Dorsolateral prefrontal cortex (tissue), 122 donors: ENCODE measurements at places on chromosomes 6 and 20. TPM values are rescaled to one million over a fixed set of nuclear protein-coding genes. Genes with fewer than 3 reads are reported as not detected.

The CST5 gene
- total RNA-seq = not detected

DNA sequence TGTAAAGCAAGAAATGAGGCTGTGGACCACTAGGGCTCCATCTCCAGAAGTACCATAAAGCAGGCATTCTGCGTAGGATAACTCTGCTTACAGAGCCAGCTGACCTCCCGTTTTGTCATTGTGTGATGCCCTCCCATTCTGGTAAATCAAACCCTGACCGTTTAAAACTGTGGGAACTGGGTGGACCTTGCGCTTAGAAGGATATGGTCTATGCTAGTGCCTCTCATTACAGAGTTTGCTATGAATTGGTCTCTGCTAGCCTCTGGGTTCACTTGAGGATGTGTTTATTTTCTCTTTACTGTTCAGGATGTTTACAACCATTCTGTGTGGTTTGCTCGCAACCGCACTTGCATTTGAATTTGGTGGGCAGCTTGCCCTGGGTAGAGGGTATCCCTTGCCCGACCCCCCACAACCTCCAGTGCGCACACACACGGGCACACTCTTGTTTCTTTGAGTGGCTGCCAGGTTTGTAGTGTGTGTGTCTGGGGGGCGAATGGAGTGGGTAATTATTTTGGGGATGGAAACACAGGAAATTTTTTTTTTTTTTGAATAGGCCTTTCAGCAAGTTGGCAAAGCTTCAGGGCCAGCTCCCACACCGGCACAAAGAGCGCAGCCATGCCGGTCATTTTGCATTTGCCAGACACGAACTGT lies 198.3 kb downstream of the JARID2 start:
- no peak for DNase-seq

GRCh38 chr6:128395188-128395587 lies 125.2 kb downstream of the PTPRK start:
- DNase-seq = no peak

GRCh38 chr6:132932588-132932987 lies 118.2 kb downstream of the RPS12 start:
- DNase-seq = no peak

DNA sequence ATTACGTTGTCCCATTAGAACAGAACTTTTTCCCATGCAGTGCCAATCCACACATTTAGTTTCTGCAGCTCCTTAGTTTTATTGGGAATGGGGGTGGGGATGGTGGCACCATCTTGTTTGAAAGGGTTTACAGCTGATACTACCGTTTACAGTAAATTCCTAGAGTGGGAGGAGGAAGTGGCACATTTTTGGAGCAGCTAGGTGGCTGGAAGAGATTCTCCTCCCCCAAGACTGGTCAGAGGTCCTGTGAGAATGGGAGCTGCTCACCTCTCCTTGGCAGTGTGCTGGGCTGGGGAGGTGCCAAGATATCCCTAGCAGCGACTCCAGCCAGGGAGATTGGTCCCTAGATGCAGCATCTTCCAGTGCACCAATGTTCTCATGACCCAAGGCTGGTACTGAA lies 12.4 kb upstream of the CCN6 start:
- DNase-seq = no peak

- DNase-seq = no peak
Observed at GRCh38 chr6:8879334-8879733, 444.0 kb upstream of the SLC35B3 start.

DNA sequence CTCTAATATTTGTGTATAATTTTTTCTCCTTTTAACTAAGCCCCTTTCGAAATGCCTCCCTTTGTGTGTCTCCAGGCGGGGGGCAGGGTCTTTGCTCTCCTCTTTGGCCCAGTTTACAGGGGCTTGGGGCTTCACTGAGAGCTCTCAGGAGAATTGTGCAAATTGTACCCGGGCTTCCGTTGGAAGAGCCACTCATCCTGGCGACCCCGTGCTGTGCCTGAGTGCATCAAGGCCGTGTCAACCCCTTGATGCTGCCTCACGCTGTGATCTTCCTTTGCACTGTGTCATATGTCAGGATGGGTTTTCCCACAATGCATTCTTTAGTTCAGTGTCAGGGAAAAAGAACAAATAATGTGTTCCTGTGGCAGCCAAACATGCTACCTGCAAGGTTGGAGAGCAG lies 118.0 kb upstream of the POU3F2 start:
- DNase-seq = no peak

DNA sequence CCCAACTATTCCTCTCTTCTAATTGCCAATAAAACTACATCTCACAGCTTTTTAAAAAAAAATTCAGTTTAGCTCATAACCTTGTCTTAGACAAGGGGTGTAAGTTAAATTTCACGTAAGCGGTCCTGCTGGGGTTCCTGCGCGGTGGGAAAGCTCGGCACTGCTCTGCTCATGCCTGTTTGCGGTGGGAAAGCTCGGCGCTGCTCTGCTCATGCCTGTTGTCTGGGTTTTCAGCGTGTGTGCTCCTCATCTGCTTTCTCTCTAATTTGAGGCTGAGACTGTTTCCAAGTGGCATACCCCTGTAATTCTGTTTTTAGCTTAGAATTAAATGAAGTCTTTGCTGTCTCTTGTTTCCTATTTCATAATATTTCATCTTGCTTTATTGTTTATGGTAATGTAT lies 18.6 kb downstream of the ARID1B start:
- no peak for DNase-seq

GRCh38 chr20:492159-492558 lies 29.8 kb upstream of the TBC1D20 start:
- no peak for DNase-seq

The OR2J3 gene
- total RNA-seq = not detected

DNA sequence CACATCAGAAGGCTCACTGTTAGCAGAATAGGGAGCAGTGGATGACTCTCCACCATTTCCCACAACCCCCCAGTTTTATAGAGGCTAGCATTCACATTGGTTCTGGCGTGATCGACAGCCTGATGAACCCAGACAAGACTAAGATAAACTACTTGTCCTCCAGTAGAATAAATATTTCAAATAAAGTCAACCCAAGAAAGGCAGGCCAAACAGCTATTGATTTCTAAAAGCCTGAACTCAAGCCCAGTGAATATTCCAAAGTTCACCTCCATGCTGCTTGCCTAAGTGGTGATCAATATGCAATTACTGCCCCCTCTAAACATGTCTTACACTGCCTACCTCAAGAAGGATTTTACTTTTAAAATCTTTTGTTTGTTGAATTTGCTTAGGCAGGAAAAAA lies 104.5 kb downstream of the CTNNBL1 start:
- DNase-seq = no peak

DNA sequence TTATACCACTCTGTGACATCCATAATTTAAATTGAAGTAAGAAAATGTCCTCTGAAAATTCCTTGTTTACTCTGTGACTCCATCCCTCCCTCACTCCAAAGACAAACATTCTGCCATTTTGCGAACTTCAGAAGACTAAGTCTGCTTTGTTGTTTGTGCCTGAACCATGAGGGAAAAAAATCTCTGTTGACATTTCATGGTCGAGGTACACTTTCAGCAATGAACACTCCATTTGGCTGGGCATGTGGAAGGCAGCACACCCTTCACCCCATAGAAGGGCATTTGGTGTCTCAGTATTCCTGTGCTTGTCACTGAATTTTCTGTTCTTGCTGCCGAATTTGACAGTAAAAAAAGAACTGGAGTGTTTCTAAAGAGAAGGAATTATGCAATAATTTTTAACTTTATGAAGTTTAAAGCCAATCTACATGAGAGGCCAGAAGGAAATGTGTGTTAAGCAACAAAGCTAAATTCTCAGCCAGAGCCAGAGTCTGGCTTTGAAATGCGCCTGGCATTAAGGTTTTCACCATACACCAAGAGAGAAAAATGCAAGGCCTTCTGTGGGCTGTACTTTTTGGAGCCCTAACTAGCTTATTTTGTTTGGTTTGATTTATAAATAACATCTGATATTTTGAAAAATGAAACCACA lies 4.7 kb upstream of the PBOV1 start:
- no peak for DNase-seq

The L3MBTL1 gene
- 40.0 TPM for total RNA-seq

DNA sequence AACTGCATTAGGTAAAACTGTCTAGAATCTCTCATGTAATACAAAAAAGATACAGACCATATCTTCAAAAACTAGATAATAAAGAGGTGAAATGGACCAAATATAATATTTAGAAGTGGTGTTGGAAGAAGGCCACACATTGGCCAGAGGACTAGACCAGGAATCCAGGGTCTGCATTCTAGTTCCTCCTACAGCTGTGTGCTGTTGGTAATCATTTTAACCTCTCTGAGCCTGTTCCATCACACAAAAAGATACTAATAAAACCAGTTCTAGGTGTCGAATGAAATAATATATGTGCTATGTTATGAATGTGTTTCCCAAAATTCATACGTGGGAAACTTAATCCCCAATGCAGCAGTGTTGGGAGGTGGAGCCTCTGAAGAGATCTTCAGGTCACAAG lies 111.6 kb upstream of the RREB1 start:
- DNase-seq = no peak

- no peak for DNase-seq
Observed at GRCh38 chr6:36600564-36601146, 6.5 kb downstream of the SRSF3 start.

The TCEA2 gene
- total RNA-seq = 132 TPM

- DNase-seq = no peak
Observed at GRCh38 chr20:40663304-40663790, 25.7 kb downstream of the MAFB start.

DNA sequence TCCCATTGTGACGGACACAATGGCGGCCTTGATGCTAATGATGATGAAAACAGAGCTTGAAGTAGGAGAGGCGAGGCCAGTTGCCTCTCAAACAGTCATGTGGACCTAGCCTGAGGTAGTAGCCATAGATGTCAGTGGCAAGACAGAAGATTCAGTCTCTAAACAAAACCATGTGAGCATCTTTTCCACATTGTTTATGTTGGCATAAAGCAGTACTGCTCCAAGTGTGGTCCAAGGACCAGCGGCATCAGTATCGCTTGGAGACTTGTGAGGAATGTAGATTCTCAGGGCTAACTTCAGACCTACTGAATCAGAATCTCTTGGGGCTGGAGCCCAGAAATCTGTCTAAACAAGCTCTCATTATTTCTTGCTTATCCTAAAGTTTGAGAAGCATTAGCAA lies 312.8 kb upstream of the JAG1 start:
- DNase-seq = no peak

GRCh38 chr6:70667256-70667710 lies 400 bp upstream of the SMAP1 start:
- no peak for DNase-seq

DNA sequence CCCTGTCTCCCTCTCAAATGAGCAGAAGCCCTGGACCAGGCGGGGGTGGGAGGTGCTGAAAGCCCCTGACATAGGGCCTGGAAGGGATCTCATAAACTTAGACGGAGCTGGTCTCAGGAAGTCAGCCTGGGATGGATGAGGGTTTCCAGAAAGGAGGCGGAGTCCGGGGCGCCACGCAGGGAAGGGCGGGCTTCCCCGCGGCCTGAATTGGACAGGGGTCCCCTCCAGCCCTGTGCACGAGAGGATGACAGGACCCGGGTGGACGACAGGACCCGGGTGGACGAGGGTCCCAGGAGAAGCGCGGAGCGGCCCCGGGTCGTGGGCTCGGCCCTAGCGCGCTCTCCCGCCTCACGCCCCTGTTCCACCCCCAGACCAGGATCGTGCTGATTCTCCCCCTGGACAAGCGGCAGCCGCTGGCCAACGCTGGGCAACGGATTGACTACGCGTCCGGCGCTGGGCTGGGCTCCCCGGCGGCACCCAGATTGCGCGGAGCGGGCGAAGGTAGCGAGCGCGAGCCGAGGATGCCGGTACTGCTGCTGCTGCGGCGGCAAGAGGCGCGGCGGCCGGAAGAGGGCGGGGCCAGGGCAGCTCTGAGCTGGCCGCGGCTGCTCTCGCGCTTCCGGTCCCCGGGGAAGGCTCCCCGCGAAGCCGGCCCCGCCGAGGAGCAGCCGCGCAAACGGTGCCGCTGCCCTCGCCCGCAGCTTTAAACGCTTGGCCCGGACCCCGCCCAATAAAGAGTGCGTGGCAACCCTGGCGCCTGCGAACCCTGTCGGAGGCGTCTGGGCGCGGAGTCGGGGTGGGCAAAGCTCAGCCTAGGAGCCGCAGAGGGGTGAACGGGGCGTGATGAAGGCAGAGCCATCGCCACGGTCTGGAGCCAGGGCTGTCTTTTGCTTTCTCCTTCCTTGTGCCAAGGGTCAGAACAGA lies 1.3 kb downstream of the C20orf144 start:
- DNase-seq = peak; percentile 66

The UBE3D gene
- 16.0 TPM for total RNA-seq

The ZMYND8 gene
- total RNA-seq = 81.7 TPM

DNA sequence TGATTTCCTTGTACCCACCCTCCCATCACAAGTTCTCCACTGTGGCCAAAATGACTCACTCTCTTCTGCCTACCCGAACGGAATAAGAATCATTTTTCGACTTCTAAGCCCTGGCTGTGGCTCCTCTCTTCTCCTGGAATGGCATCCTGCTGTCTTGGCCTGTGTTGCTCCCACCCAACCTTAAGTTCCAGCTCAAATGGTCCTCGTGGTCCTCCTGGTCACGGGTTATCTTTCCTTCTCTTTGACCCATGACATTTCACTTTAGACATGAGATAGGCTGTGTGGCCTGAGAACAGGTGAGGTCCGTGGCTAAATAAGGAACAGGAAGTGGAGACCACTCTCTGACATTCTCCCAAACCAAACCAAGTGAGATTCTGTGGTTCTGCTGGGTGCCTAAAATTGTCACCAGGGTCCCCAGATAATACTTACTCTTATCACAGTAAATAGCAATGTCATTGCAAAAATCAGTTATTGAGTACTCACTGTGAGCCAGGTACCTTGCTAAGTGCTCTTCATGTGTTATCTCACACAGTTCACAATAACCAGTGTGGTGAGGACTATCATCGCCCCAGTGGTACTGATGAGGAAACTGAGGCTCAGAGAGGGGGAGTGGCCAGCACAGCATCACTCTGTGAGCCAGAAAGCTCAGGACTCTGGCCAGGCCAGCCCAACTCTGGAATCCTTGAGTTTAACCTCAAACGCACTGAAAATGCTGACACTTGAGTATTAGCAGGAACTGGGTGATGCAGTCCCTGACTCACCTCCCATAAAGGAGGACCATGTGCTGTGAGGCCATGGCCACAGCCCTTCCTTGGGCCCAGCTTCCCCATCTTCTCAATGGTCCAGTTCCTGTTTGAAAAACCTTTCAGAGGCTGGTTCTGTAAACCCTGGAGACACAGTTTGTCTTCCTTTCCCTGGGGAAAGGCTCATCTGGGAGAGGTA lies 74.8 kb upstream of the SIRPA start:
- DNase-seq = no peak

DNA sequence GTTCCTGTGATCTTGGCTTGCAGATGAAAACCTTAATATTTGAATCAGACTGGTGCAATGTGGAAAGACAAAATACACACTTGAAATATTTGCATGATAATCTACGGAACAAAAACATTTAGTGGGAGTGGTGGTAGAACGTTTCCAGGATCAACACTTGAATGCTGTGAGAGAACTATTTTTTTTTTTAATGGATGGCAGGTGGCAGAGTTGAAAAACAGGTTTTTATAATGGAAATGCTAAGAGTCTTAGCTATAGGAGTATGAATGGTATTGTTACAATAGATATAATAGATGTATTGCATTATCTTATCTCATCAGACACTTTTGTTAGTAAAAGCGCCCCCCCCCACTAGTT lies 49.2 kb downstream of the CDKAL1 start:
- no peak for DNase-seq

The ZBTB46 gene
- total RNA-seq = 16.8 TPM
